ENCODE measurements at places on chromosomes 5 and 9.
A peak's percentile ranks its signal among the peaks of the same experiment; 100 is the strongest.

DNA sequence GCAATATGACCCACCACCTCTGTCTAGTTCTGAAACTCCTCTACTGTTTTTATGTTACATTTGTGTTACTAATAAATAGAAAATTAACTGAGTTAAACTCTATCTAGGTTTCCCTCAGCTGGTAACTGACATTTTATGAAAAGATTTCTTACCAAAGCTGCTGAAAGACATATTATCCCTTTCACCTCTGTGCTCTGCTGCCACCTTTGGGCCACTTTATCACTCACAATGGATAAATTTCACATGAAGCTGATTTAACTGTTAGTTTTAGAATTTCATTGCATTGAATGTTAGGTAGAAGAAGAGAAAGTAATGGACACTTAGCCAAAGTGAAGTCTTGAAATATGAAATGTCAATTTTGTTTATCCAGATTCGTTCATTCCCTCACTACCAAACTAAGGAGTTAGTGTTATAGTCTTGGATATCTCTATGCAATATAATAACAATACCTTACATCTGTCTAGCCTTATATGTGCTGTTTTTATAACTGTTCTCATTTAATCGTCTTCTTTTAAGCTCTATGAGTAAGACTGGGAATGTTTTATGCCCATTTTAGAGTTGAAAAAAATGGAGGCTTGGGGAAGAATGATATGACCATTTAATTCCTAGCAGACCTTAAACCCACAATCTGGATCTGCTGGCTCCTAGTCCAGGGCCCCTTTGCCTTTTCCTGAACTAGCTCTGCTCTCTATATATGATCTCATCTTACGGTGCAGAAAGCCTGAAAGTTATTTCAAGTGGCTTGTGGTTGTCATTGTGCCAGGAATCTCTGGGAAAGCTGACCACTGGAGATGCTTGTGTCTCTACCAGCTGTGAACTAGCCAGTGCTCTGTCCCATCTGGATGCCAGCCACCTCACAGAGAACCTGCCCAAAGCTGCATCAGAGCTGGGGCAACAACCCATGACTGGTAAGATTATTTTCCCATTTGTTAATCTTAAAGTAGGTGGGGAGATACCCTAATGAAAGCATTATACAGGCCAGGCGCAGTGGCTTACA is 97.1 kb downstream of the GOLPH3 start:
- DNase-seq: peak; percentile 16

DNA sequence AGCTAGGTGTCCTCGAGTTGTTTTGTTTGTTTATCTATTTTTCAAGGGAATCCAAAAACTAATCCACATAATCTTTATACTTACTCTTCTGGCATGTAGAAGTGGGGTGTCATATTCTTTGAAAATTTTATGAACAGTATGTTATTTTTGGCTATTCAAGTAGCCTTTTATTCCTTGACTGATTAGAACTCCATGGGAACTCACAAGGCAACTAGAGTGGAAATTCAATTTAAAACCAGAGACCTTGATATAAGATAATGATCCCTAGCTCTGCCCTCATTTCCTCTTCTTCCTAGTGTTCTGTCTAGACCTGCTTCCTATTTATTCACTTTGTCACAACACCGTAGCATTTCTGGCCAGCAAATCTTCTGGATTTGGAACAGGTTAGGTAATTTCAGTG is 1123.7 kb upstream of the C9orf72 start:
- no peak for DNase-seq

- peak; percentile 41 for DNase-seq
These were observed 7.7 kb downstream of the RALGDS start for GRCh38 chr9:133113163-133113948.

GRCh38 chr5:1878050-1878849 is 4.5 kb downstream of the IRX4 start:
- no peak for DNase-seq

GRCh38 chr5:134411546-134412266 is at the start of gene CDKN2AIPNL:
TSS of gene CDKN2AIPNL (minus strand) at chr5:134411881. CDS start at chr5:134411854, 27 bp downstream.
- DNase-seq: peak; percentile 86

DNA sequence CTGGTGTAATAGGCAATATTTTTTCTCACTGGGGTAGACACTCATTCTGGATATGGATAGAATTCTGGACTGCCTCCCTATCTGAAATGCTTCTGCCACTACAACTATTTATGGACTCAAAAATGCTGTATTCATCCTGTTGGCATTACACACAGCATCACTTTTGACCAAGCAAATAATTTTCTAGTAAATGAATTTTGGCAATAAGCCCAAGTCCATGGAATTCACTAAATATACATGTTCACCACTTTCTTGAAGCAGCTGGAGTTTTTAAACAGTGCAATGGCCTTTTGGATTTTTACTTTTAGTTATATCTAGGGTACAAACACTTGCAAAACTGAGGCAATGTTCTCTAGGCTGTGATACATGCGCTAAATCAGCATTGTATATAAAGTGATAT is 724.9 kb upstream of the EDIL3 start:
- DNase-seq: no peak

DNA sequence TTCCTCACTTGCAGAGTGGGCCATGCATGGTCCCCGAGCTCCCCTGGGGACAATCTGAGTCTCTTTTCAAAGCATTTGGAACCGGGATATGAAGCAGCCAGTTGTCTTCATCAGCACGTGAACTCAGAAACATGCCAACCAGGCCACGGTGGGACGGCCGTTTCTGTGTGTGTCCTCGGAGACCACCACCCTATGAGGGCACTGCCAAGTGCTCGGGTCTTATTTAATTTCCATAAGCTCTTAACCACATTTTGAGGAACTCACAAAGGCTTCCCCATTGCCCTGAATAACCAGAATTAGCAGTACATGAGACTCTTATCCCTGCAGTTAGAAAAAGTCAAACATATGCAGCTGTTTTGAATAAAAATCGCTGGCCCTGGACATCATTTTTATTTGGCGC is 60.1 kb downstream of the OTULIN start:
- DNase-seq: no peak

- no peak for DNase-seq
These were observed 66.6 kb upstream of the SPATA31E1 start for GRCh38 chr9:87816036-87816435.

- DNase-seq: no peak
These were observed 16.1 kb upstream of the RAB14 start for GRCh38 chr9:121217609-121218292.

DNA sequence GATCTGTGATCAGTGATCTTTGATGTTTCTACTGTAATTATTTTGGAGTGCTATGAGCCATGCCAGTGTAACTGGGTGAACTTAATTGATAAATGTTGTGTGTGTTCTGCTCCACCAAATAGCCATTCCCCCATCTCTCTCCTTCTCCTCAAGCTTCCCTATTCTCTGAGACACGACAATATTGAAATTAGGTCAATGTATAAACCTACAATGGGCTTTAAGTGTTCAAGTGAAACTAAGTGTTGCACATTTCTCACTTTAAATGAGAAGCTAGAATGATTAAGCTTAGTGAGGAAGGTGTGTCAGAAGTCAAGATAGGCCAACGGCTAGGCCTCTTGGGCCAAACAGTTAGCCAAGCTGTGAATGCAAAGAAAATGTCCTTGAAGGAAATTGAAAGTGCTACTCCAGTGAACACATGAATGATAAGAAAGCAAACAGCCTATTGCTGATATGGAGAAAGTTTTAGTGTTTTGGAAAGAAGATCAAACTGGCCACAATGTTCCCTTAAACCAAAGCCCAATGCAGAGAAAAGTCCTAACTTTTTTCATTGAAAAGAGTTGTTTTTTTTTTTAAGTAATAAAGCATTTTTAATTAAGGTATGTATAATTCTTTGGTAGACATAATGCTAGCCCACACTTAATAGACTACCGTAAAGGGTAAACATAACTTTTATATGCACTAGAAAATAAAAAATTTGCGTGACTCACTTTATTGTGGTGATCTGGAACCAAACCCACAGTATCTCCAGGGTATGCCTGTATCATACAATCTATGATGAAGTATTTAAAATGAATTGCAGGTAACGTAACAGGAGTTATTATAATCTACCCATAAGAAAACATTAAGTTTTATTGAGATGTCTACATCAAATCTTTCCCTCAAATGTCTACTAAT is 42.5 kb upstream of the ALDH1A1 start:
- no peak for DNase-seq
